ENCODE measurements at places on chromosomes 16 and 17.

GRCh38 chr17:77460514-77461046 lies 319.8 kb downstream of the SEC14L1 start:
- no peak for DNase-seq

DNA sequence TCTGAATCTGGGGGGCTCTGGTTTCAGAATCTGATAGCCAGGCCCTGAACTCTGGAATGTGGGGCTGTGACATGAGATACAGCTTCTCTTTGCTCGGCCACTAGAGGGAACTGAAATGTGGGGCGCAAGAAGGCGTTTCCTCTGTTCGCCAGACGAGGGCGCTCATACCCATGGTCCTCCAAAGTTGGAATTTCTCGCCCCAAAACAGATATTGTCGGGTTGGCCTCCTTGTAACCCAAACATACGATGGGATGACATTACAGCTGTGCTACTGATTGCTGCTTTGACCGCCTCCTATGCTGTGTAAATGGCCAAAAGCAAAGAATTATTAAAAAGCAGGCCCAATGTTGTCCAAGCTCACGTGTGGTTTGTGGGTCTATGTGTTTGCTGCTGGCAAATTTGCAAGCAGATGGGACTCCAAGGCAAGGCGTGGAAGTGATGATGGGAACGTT lies 13.1 kb upstream of the MSI2 start:
- DNase-seq: peak; percentile 72

DNA sequence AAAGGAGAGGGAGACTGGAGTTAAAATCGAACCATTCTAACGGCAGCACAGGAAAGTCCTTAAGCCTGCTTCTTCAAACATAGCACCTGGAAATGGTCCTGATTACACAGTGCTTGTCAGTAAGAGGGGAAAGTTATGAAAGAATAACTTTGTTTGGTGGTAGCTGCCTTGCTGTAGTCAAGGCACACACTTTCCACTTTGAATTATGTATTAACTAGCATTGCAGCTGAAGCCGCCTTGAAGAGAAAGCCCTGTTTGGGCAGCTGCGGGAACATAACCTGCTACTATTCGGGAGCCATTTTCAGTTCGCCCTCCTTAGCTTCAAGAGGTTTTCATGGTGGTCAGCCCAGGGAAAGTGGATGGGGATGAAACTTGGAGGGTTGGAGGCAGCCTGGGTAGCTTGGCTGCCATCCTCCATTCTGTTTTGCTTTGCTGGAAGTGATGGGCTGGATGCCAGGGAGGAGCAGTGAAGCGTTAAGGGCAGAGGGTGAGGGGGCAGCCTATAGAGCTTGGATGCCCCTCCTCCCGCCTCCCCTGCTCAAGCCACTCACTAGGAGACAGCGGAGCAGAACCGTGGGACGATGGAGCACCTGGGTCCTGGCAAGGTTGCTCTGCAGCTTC lies 5.3 kb upstream of the HAS3 start:
- no peak for DNase-seq

GRCh38 chr17:38705803-38706504 lies 881 bp downstream of the MLLT6 start:
- peak; percentile 45 for DNase-seq

- DNase-seq: no peak
Observed at GRCh38 chr16:49575346-49576172, 202.0 kb downstream of the C16orf78 start.

DNA sequence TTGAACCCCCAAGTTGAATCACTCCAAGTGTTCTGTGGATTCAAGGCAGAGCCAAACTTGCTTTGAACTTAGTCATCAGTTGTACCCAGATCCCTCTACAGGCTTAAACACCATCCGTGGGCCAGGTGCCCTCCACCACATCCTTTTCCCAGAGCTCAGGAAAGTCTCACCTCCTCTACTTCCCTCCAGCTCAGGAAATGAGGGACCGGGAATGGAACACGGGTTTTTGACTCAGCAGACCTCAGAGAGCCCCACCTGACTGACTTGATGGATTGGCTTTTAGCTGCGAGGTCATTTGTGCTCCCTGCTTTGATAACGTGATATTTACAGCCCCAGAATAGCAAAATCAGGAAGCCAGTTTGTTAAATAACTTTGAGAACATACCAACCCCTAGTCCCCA lies 20.1 kb downstream of the GID4 start:
- DNase-seq: no peak

DNA sequence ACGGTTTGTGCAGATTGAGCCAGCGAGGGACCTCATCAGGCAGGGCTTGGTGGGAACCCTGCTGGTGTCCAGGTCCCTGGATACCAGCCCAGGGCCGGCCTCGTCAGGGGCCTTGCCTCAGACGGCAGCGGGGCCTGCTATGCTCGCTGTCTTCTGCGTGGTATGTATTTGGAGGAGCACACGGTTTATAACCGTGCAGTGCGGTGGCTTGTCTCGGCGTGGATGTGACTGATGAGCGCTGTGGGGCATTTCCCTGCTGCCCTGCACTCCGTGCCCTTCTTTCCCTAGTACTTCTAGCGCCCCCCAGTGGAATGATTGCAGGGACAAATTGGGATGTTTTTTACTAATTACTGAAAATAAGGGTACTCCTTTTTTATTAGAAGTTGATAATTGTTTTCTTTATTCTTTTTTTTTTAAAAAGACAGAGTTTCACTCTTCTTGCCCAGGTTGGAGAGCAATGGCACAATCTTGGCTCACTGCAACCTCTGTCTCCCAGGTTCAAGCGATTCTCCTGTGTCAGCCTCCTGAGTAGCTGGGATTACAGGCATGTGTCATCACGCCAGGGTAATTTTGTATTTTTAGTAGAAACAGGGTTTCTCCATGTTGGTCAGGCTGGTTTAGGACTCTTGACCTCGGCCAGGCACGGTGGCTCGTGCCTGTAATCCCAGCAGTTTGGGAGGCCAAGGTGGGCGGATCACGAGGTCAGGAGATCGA lies 15.3 kb downstream of the TBCD start:
- peak; percentile 36 for DNase-seq

DNA sequence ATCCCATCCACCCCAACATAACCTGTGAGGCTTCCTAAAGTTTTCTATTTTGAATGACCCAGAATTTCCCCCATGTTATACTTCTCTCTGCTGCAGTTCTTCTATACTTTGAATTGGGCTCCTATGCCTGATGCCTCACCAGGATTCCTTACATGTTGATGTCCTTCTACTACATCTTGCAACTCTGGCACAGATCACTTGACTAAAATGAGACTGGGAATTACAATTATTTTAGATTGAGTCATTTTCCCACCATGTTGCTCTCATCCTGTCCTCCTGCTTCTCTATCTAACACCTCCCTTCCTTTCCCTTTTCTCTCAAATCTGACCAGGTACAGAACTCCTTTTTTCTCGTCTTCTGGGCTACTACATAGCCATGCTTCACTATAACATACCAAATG lies 314.0 kb upstream of the KCNJ16 start:
- no peak for DNase-seq

DNA sequence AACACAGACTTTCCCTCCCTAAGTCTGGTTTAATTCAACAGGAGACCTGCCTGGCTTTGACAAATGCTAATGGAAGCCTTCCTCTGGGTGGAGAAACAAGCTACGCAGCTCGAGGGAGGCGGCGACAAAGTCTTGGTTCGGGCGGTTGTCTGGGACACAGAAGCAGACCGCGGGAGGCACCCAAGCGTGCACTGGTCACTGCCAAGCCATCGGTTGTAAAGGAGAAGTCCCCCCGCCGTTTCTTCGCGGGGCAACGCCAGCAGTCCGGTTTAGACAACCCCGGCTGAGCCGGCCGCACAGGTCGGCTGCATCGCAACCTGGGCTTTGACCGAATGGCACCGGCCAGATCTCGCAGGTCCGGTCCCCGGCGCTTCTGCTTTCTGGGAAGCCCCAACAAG lies 586 bp downstream of the GLYR1 start:
- DNase-seq: peak; percentile 51

DNA sequence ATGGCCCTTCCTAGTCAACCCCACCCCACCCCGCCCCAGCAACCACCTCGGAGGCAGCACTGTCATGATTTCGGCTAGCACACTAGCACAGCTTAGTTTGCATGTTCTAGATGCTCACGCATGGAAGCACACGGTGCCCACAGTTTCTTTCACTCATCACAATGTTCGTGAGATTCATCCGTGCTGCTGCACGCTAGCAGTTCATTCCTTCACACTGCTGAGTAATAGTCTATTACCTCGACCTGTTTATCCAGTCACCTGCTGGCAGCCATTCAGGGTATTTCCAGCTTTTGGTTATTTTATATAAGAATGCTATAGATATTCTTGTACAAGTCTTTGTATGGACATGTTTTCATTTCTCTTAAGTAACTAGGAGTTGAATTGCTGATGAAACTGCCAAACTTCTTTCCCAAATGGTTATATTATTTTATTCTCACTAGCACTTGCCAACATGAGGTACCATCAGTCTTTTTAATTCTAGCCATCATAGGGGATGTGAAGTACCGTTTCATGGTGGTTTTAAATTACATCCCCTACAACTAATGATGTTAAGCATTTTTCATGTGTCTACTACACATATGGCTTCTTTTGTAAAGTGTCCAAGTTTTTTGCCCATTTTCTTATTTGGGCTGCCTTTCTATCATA lies 75.7 kb downstream of the CYTH1 start:
- DNase-seq: no peak

DNA sequence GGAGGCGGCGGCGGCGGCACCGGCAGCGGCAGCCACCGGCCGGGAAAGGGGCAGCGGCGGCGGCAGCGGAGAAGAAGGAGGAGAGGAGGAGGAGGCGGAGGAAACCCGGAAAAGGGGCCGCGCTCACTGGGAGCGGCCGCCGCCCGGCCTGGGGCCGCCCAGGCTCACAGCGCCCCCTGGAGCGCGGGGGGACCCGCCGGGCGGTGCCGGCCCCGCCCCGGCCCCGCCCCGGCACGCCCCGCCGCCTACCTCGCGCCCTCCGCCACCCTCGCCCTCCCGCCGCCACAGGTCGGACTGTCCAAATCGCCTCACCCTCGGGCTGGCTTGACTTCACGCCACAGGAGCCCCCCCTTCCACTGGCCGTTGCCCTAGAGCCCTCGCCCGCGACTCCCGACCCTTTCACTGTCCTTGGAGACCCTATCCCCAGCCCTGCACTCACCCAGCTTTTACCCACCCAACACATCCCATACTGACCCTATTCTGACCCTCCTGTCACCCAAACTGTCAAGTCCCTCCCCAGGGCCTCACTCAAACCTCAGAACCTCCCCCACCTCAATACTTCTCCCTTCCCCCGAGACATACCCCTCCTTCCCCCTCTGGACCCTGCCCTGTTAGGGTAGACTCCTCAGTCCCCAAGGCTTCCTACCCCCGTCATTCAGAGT lies at the start of gene CSNK2A2:
TSS of gene CSNK2A2 (minus strand) at position 85 of the 662 bp plus-strand sequence. CDS start 370 bp downstream, outside the sequence.
- DNase-seq: peak; percentile 60

DNA sequence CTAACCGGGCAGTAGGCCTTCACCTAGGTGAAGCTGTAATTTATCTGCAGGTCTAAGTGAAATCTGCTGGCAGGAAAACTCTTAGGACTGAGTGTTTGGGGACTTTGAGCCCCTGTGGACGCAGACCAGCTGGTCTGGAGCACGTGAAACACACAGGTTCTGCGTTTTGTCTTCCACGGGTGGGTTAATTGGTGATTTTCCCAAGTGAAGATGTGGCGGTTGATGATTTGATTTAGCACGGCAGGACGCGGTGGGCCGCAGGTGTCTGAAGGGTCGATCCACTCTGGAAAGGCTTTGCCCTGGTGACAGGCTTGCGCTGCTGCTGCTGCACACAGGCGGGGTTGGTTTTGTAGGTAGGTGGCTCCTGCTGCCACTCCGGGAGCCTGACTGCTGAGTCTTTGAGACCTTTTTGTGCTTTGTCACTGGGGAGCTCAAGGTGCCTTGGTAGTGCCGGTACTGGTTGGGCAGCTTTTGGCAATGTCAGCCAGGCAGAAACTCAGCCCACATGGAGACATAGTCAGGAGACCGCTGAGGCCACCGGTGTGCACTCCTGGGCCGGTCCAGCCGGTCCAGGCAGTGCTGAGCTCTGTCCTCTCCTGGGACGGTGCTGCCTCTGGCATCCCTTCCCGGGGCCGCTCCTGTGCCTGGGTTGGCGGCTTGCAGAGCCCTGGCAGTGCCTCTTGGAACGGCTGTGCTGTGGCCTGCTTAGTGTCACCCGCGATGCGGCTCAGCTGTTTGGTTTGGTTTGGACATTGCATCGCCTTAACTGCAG lies 2.3 kb downstream of the BAIAP2 start:
- DNase-seq: peak; percentile 65

Measured in fibroblast of the aortic adventitia (primary cell).